Stimulated activated CD8-positive, alpha-beta memory T cell treated with anti-CD3 and anti-CD28 coated beads, Interleukin-15, amount 100 ng/mL, for 4 hours (primary cell): ENCODE measurements at places on chromosomes 6 and 20.
A peak's percentile ranks its signal among the peaks of the same experiment; 100 is the strongest.

GRCh38 chr6:149969635-149970034 is 5.9 kb downstream of the ULBP1 start:
- DNase-seq: no peak

DNA sequence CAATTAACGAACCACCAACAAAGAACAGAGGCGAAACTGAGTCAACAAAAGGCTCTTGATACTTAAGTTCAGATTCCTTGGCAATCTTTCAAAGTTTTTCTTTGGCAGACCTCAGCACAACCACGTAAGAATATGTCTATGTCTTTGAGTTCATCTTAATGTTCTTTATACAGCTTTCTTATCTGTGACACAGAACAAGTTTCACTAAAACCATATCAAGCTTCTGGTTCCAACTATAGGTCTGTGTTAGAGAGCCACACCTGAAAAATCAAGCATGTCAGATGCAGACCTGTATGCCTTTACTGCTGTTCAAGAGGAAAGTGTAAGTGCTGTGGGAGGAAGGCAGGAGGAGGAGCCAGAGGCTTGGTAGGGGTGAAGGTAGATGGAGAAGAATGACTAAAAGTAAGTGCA is 271.3 kb downstream of the KHDC1L start:
- no peak for DNase-seq

- no peak for DNase-seq
Observed at GRCh38 chr6:21270636-21271201, 322.8 kb upstream of the SOX4 start.

- no peak for DNase-seq
Observed at GRCh38 chr6:36735110-36736071, 37.8 kb downstream of the RAB44 start.

DNA sequence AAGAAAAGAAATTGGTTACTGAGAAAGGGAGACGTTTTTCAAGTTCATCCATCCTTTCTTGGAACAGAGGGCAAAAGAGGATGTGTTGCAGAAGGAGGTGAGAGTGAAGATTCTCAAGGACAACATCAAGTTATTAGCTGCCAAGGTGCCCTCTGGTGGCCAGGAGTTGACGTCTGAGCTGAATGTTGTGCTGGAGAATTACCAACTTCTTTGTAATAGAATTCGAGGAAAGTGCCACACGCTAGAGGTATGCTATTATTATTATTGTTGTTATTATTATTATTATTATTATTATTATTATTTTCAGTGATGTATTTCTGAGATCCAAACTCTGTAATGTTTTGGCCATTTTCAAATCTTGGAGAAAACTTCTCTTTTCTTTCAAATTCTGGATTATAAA is 197.0 kb downstream of the UTRN start:
- peak; percentile 45 for DNase-seq

- no peak for DNase-seq
Observed at GRCh38 chr6:3725145-3726047, 26.1 kb downstream of the PXDC1 start.

- DNase-seq: no peak
Observed at GRCh38 chr20:4869290-4870193, 131.8 kb downstream of the SLC23A2 start.

DNA sequence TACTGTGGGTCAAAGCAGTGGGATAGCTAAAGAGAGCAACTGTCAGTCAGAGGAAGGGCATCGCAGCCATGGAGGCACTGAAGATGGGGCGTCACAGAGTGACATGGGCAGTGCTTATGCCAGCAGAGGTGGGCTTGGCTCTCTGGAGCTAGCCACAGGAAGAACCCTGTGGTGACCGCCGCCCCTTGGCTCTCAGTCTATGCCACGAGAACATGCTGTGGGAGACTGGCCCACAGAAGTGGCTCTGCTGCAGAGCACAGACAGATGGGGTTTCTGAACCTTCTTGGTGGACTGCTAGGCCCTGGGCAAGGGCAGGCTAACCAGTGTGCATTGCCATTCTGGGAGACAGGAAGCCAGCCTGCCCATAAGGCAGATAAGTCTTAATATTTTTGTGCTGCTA is 290.0 kb upstream of the SUPT3H start:
- DNase-seq: no peak

DNA sequence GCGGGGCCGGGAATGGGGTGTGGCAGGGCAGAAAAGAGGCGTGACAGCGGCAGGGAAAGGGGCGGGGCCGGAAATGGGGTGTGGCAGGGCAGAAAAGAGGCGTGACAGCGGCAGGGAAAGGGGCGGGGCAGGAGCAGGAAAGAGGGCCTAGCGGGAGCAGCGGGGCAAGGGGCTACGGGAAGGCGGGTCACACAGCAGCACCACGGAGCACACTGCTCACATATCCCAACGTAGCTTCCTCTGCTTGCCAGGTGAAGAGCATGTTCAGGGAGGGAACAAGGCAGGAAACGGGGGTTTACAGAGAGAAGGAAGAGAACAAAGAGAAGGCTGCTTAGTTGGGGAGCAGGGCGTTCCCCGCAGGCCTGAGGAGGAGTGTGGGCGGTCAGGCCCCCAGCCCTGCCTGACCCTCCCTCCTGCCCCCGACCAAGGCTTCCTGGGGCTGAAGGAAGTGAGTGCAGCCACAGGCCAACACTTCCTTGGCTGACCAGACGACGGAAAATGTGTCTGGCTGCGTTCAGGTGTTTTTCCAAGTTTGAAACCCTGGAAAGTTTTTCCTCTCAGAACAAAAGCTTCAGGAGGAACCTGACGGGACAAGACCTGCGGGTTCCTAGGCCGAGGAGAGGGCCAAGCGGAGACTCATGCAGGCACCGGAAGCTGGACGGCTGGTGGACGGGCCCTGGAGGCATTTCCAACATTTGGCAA is 13.8 kb downstream of the UCKL1 start:
- no peak for DNase-seq

GRCh38 chr20:53783768-53784167 is 190.1 kb upstream of the ZNF217 start:
- no peak for DNase-seq

- DNase-seq: no peak
Observed at GRCh38 chr6:40627316-40627715, 40.2 kb upstream of the LRFN2 start.
